Osteocyte (in vitro differentiated cells): ENCODE measurements at places on chromosomes 2 and 18. TPM values are rescaled to one million over a fixed set of nuclear protein-coding genes. Genes with fewer than 3 reads are reported as not detected.

DNA sequence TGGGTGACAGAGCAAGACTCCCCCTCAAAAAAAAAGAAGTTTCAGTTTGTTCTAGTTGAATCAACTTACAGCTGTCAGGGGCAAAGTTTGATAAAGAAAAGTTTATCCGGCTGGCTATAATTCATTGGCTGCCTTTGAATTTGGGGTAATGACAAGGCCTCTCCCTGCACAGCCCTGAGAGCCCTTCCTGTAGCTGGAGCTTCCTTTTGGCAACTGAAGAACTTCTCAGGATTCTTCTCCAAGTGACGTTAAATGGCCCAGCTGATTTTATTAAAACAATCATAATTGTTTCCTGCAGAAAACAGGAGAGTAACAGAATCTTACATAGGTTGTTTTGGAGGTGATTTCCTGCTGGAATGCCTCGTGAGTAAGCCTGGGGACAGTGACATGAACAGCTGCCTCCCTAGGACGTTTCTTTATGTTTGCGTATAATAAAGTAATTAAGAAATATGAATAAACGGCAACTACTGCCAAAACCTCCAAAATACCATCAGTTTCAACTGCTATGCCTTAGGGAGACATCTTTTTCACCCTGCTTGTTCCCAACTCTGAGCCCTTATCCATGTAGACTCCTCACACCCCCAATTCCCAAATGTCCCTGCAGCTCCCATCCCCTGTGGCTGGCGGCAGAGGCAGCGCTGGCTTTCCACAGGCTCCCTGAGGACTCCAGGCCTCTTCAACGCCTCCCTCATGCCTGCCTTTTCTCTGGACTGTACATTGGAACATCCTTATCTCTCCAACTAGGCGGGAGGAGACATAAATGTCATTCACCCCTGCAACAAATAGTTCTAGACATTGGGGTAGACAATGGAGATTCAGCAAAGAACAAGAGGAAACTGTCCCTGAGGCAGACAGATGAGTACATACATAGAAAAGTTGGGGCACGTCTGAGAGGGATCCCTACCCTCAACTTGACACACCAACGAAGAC, 59.2 kb upstream of the FZD7 start:
- no peak for DNase-seq
- peaks cover 5% of the 10 kb centered on the region for H3K27me3 ChIP-seq
- H3K27ac ChIP-seq, result no peak overlapping the region
- H3K36me3 ChIP-seq, result no peaks in the 10 kb centered on the region
- H3K4me3 ChIP-seq, result no peak overlapping the region

DNA sequence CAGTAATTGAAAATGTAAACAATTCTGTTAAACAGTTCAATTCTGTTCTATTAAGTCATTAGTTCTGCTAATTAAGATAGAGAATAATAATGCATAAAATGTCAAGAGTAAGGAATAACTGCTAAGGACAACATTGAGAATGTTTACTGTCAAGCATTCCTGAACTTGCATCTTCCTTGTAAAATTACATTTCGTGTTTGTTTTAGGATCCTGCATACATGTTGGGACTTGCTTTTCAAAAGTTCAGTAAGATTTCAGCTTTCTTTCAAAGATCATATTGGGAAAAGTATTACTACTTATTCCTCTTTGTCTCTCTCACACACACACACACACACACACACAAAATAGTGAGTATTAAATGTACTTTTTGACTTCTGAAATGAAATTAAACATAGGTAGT, 20.5 kb downstream of the DYNC1I2 start:
- peaks cover 43% of the 10 kb centered on the region for H3K4me1 ChIP-seq
- peaks cover 21% of the 10 kb centered on the region for H3K36me3 ChIP-seq
- H3K4me3 ChIP-seq, result no peak overlapping the region
- no peak overlapping the region for H3K27ac ChIP-seq
- DNase-seq, result no peak

Gene PLEKHH2
- 17.4 and 19.6 TPM in 2 replicates for total RNA-seq

Gene FOSL2
- 82.6 and 83.2 TPM in 2 replicates for total RNA-seq

Gene MROH2A
- not detected in 2 replicates for total RNA-seq
